ENCODE measurements at places on chromosomes 2 and 18. TPM values are rescaled to one million over a fixed set of nuclear protein-coding genes. Genes with fewer than 3 reads are reported as not detected.

GRCh38 chr2:227462972-227463931 lies 8.7 kb upstream of the AGFG1 start:
- DNase-seq, result no peak

GRCh38 chr2:209511637-209512036 lies 87.8 kb downstream of the MAP2 start:
- DNase-seq, result no peak

GRCh38 chr2:237860273-237860935 lies 981 bp downstream of the RAMP1 start:
- no peak for DNase-seq

ALKAL2 gene
- total RNA-seq, result not detected

DNA sequence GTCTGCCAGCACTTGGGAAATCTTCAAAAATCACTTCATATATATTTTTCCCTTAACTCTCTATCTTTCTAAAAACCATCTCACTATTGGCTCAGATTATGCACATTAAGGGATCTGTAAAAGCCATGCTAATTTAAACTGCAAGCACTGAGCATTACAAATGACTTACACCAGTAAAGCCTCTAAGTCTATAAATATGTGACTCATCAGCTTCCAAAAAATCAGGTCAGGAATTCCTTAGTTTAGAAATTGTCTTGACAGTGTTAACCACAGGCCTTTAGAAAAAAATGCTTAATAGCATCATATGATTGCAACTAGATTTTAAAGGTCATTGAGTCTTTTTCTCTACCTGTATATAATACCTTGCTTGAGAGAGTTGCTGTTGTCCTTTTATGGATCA lies 1113.6 kb upstream of the PIK3C3 start:
- no peak for DNase-seq

PLCD4 gene
- 0.40 TPM for total RNA-seq

PTPRN gene
- total RNA-seq, result not detected

DNA sequence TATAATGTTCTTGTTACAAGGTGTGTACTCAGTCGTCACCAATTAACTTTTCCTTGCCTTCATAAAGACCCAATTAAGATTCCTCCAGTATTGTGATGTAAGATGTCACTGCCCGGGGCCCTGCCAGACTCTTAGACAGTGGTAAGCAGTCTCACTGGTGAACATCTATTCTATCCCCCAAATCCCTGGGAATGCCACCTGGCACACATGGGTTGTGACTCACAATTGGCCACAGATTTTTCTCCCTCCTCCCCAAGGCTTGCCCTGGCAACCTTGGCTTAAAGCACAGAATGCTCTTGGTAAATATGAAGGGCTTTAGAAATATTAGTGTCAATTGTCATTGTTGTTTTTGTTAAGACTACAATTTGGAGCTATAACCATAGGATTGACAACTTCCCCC lies 287.9 kb downstream of the ETAA1 start:
- DNase-seq, result no peak

DNA sequence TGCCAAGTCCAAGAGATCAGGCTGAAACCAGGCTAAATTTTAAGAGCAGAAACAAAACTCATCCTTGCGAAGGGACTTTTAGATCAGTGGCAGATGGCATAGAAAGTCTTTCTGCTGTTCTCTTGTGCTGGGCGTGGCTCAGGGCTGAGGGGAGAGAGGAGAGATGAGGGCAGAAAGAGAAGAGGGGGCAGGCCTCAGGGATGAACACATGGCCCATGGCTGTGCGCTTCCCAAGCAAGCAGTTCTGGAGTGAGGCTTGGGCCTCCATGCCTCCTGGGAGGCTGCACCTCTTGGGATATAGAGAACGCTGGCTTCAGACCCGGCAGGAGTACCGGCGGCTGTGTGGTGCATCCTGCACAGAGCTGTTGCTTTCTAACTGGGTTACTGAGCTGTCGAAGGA lies 41.0 kb downstream of the HPCAL1 start:
- no peak for DNase-seq

GRCh38 chr2:149219856-149220255 lies 110.5 kb upstream of the LYPD6 start:
- DNase-seq, result no peak

DNA sequence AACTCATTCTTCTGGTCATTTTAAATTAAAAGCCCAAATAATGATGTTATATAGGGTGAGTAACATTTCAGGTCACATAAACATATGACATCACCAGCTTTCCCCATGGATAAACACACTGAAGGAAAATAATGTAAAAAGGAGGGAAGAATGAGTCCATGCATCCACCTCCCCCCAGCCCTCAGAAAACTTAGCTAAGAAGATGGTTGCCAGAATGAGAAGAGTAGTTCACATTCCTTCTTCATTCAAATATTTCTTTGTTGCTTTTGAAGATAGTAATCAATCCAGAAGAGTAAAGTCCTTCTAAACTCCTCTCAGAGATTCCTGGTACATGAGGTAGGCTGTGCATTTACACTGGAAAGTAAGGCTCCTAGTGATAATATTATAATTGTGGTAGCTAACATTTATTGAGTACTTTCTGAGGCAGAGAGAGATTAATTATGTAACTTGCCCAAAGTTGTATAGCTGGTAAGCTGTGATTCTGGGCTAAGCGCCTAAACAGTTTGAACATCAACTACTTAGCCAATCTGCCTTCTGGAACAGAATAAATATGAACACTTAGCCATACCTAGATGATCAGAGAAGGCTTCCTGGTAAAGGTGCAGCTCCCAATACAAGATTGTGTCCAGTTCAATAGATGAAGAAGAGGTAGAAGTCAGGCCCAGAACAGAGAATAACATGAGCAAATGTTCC lies 256.7 kb upstream of the FN1 start:
- no peak for DNase-seq

- DNase-seq, result no peak
Measured at GRCh38 chr18:10169064-10169562, 255.3 kb downstream of the VAPA start.

GRCh38 chr2:212921061-212921460 lies 230.4 kb downstream of the IKZF2 start:
- no peak for DNase-seq

LRRTM4 gene
- not detected for total RNA-seq

DNA sequence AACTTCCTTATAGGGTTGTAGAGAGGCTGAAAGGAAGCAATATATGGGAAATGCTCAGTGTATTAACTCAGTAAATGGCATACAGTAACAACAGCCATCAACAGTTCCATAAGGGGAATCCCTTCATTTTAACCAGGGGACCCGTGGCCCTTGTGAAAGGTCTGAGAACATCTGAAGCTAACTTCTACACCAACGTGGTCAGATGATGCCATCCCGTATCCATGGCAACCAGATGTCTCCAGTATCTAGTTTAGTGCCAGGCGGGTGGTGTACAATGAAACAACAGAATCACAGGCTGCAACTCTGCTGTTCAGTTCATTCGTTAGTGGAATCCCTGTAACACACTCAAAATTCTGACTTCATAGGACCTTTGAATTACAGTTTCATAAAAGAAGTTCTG lies 162.3 kb downstream of the TGIF1 start:
- DNase-seq, result no peak

GRCh38 chr2:118988706-118989105 lies 46.7 kb downstream of the MARCO start:
- no peak for DNase-seq

- no peak for DNase-seq
Measured at GRCh38 chr18:30988440-30988839, 54.1 kb downstream of the DSC3 start.

GRCh38 chr2:30358351-30358750 lies 88.7 kb upstream of the LCLAT1 start:
- no peak for DNase-seq

GRCh38 chr18:24995056-24995455 lies 356.9 kb downstream of the ZNF521 start:
- no peak for DNase-seq

GRCh38 chr2:152627351-152627957 lies 89.8 kb downstream of the PRPF40A start:
- no peak for DNase-seq

GRCh38 chr18:58947136-58947732 lies 82.6 kb downstream of the ZNF532 start:
- no peak for DNase-seq

CBLN2 gene
- total RNA-seq, result not detected

GRCh38 chr2:38533180-38533579 lies 69.5 kb downstream of the HNRNPLL start:
- DNase-seq, result no peak

GAREM2 gene
- 2.4 TPM for total RNA-seq

DNA sequence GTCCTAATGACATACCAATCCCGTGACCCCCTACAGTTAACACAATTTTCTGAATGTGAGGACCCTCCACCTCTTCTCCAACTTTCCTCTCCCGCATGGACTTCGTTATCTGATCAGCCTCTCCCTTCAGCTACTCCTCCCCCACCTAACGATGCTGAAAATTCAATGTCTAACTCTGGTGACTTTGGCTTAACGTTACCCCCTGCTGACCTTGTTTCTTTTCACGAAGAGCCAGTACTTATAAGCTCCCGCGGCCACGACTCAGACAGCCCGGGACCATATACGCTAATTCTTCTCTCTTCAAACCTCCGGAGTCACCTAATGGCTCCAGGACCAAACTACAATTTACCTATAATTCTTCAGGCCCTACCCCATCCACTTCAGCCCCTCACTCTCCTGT lies 29.2 kb downstream of the VPS54 start:
- no peak for DNase-seq

GRCh38 chr2:56030901-56031300 lies 107.3 kb upstream of the EFEMP1 start:
- DNase-seq, result no peak

DNA sequence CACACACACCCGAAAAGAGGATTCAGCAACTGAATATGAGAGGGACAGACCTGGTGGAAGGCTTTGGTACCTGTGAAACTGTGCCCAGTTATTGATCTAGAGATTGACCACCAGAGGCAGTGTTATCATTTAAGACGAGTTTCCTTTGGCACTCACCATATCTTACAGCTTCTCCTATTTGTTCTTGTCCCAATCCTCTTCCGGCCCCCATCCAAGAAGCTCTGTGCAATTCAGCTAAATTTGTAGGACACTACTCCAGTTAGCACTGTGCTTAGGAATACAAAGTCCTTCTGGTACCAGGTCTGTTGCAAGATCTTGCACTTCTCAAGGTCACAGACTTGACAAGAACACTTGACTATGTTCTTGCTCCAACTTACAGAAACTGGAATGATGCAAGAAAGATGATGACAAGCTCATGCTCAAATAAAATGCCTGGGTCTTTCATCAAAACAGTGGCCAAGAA lies 177.7 kb downstream of the TMEM247 start:
- DNase-seq, result no peak

DNA sequence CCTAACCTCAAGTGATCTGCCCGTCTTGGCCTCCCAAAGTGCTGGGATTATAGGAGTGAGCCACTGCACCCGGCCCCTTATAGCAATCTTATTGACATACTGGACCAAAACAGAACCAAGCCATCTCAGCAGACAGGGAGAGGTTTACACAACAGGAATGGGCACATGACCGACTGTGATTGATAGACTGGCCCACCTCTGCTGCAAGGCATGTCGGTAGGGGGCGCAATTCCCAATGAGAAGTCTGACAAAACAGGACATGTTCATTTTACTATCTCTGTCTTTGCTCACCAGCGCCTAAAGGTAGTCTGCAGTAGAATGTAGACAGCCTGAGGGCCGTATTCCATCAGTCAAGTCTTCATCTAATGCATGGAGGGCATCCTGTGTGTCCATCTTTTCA lies 2.0 kb downstream of the LYPD6B start:
- DNase-seq, result peak; percentile 37

- no peak for DNase-seq
Measured at GRCh38 chr2:67221266-67221665, 175.9 kb upstream of the ETAA1 start.

- no peak for DNase-seq
Measured at GRCh38 chr2:103525756-103526155, 763.9 kb downstream of the TMEM182 start.

- no peak for DNase-seq
Measured at GRCh38 chr2:160409480-160409879, 84.1 kb downstream of the RBMS1 start.

- DNase-seq, result no peak
Measured at GRCh38 chr18:26008096-26008495, 82.3 kb downstream of the SS18 start.

KIF1A gene
- 4.5 TPM for total RNA-seq

DNA sequence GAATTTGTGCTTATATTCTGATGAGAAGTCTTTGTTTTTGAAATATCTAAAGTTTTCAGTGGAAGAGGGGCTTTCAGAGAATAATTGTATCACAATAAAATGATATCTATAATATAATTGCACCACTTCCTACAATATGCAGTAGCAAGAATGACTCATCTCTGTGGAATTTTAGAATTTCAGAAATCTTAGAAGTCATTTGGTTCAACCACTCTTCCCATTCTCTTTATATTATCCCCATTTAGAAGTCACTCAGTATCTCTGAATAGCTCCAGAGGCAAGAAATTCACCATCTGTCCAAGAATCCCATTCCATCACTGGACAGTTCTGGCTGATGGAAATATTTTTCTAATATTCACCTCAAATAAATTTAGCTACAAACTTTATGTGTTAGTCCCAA lies 59.3 kb upstream of the CCDC68 start:
- DNase-seq, result no peak

CHST9 gene
- total RNA-seq, result not detected

- no peak for DNase-seq
Measured at GRCh38 chr18:76791642-76792041, 30.7 kb upstream of the ZNF236 start.

- no peak for DNase-seq
Measured at GRCh38 chr2:217048730-217049129, 188.9 kb upstream of the TNP1 start.

PLGLB2 gene
- 0.16 TPM for total RNA-seq

SCN2A gene
- total RNA-seq, result not detected

DNA sequence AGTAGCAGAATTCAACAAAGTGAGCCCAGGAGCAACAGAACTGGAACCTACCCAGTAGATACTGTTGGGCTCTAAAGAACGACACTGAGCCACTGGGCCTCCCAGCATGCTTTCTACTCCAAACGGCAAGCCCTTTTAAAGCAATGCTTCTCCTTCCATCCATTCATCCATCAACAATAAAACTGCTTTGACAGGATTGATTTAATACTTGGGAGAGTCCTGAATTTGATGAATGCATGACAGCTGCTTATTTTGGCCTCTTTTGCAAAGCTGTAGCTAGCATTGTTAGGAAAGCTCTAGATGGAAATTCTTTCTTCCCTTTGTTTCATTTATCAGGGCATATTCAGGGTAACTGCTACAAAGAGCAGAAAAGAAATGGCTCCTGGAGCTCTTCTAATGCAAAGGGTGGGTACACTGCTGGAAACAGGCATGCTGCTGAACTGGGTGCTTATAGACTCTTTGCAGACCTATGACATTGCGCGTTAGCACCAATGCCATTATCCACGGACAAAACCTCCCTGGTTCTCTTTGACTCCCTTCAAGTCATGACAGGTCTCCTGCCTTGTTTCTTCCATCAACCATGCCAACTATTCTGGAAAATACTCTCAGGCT lies 138.4 kb upstream of the HNRNPA3 start:
- DNase-seq, result no peak

DNA sequence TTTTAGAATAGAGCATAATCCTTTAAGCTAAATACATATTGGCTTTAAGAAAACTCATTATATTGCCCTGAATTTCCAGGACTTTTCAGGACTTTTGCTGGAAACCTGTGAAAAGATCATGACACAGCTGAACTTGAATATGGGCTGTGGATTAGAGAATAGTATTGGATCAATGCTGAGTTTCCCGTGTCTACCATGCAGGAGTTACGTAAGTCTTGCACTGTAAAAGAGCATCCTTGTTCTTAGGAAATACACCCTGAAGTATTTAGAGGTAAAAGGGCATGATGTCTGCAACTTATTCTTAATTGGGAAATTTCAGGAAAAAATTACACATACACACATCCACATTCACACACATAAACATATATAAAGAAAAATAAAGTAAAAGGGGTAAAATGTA lies 82.1 kb downstream of the ZFP36L2 start:
- no peak for DNase-seq

KRTCAP3 gene
- 5.4 TPM for total RNA-seq

All from activated T-cell treated with anti-CD3 and anti-CD28 coated beads, Interleukin-2, amount 50 U/mL, for 4 hours (primary cell).